ENCODE measurements at places on chromosomes 5 and 9.

- DNase-seq: no peak
Measured at GRCh38 chr9:90983394-90983793, 181.8 kb downstream of the SYK start.

DNA sequence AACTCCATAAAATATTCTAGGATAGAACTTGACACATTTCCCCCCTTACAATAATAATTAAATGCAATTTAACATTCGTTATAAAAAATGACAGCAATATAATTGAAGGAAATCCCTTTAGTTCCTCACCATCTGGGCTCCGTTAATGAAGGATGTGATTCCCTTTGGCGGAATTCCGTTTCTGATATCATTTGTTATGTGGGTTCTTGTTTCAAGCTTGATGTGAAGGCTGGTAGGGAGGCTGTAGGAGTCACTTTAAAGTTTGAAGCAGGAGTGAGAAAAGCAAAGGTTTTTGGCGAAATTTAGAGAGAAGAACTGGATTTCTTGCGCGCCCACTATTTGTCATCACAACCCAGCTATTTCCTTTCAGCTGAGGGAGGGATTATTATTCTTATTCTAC lies 4.0 kb downstream of the RGS7BP start:
- no peak for DNase-seq

DNA sequence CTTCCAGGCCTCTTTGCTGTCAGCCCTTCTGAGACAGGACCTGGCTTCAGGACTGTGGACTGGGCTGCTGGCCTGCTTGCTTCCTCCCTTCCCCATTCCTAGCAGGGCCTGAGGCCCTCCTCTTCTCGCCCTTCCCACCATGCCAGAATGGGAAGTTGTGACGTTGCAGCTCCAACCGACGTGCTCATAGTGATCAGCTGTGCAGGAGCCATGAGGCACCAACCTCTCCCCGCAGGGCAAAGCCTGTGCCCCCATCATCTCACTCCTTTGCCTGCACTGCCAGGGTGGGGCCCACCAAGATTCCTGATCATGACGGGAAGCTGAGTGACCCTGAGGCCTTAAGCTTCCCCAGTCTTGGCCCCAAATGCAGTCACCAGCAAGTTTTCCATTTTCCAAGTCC lies 45.1 kb upstream of the GARNL3 start:
- no peak for DNase-seq

DNA sequence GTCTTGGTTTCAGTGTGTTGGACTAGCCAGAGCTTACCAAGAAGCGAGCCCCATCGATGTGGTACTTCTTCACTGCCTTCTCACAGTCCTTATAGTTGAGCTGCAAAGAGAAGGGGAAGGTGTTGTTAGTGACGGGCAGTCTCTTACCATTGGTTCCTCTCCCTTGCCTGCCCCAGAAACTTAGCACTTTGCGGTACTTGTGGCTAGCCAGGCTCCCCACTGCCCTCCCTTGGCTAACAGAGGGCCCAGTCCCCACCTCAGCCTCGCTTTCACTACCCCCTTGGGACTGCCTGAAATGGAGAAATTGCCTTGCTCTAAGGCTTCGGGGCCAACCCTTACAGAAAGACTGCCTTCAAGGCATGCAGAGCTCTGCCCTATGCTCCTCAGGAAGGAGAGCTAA lies 4.3 kb downstream of the LCP2 start:
- peak; percentile 78 for DNase-seq

DNA sequence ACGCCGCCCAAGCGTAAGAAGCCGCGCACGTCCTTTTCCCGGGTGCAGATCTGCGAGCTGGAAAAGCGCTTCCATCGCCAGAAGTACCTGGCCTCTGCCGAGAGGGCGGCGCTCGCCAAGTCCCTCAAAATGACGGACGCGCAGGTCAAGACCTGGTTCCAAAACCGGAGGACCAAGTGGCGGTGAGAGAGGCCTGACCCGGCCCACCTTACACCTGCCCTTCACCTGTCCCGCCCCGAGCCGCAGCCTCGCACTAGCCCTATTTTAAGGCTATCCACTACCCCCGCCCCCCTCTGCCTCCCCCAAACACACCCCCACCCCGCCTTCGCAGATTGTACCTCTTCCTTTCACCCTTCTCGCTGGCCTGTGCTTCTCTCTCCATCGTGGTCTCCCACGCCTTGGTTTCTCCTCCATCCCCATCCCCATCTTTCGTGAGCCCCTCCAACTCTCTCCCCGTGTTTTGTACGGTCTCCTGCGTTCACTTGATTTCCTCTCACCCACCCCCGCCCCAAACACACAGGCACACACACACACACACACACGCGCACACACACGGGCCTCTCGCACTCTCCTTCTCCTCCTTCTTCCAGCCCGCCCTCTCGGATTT lies 1.3 kb downstream of the TLX3 start:
- DNase-seq: peak; percentile 39

DNA sequence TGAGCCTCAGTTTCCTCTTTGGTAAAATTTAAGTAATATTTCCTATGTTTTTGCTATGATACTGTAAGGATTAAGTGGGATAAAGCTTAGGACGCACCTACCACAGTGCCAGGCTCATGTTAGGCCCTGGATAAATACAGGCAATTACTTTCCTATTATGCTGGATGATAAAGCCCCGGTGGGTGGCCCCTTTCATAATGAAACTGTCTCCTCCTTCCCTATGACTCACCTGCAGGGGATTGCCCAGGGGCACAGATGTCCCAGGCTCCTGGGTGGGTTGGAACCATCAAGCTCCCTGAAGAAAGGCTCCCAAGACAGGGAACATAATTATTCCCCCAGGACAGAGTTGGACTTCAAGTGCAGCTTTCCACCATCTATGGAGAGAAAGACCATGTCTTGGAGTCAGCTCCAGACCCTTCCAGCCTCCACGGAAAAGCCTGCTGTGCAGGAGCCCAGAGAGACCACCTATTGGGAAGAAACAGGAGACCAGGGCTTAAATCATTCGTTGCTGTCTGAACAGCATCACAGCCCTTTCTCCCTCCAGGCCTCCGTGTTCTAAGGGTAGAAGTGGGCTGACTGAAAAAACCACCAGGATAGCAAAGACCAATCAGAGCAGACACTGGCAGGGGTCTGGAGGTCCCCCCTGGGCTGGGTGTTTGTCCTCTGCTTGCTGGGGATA lies 43.2 kb upstream of the FOXE1 start:
- no peak for DNase-seq

DNA sequence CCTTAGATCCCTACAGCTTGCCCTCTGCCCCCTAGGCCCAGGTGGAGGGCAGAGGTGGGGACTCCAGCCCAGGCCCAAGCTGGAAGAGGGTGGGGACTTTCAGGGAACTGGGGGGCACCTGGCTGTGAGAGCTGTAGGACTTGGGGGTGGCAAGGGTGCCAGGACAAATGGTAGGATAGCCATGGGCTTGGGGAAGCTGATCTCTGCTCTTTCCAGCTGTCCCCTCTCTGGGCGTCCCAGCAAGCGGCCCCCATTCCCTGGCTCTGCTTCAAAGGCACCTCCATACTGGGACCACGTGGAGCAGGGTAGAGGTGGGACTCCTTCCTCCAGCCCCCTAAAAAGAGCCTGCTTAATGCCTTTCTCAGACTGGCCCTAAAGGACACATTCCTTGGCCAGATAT lies 385 bp downstream of the LTC4S start:
- no peak for DNase-seq

GRCh38 chr9:6910497-6910896 lies 152.7 kb downstream of the KDM4C start:
- no peak for DNase-seq

- DNase-seq: no peak
Measured at GRCh38 chr5:99379187-99379586, 450.4 kb upstream of the CHD1 start.

DNA sequence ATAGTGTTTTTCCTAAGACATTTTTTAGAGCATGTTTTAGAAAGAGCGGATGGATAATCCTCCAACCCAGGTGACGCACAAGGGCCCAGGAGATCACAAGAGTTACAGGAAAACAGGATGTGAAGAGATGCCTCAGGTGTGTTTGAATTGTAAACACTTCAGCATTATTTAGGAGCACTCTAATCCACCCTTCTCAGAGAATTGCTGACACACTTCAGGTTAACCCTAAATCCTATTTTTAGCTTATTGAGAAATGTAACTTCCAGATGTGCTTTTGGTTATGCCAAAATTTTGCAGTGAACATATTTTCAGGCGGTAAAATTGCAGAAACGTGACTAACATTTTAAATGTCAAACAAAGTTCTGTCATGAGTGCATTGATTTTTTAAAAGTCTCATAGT lies 755.4 kb upstream of the CTNND2 start:
- no peak for DNase-seq

DNA sequence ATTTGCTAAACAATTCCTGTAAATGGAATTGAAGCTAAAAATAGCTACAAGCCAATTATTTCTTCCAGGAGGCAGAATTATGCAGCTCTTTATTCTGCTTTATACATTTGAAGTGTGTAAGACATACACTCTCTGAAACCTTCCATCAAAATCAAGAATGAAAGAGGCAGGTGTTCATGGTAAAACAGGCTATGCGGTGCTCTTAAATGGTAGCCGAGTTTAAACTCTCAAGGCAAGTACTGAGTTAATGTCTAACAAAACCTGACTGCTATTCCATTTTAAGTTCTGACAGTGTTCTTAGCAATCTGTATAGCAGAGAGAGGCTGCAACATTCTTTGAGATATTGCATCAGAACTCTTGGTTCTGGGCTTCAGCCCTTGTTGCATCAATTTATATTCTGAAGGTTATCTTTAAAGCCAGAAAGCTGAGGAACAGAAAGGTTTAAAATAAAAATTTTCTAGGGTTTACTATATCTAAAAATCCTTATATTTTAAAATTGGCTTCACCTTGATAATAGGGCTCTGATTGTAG lies 248.3 kb upstream of the CCNG1 start:
- no peak for DNase-seq

GRCh38 chr5:151740958-151741373 lies 17.5 kb downstream of the ATOX1 start:
- DNase-seq: no peak

- no peak for DNase-seq
Measured at GRCh38 chr5:124921694-124922093, 175.3 kb upstream of the ZNF608 start.

DNA sequence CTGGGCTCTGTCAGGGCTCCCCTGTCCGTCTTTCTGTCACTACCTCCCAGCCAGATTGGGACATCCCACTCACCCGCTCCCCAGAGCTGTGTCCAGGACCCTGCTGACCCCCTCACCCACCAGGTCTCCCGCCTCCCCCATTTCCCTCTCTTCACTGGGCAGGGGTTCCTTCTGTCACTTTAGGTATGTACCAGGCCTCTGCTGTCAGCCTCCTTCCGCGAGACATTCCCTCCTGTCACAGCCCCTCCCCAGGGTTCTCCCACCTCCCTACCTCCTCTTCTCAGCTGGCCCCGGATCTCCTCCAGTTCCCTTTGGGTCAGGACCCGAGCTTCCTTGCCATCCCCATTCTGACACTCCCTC lies 488 bp downstream of the POLR1E start:
- DNase-seq: no peak

DNA sequence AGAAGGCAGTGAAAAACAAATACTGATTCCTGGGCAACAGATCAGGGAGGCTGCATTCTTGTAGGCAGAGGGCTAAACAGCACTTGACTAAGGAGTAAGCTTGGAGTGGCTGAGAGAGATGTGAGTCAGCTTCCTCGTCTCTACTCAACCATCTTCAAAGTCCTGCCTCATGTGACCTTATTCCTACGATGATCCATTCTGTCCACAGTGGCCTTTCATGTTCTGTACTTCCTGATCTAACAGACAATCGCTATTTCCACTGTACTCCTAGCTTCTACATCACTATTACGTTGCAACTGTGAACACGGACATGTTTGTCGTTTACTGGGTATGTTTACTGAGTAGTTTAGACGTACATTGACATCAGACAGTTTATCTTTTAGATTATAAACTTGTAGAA lies 365.4 kb downstream of the ARL15 start:
- no peak for DNase-seq

GRCh38 chr9:85168412-85168811 lies 498.9 kb downstream of the NTRK2 start:
- no peak for DNase-seq

Data from activated naive CD8-positive, alpha-beta T cell treated with anti-CD3 and anti-CD28 coated beads for 36 hours (primary cell).